Ecto neural progenitor cell (in vitro differentiated cells): ENCODE measurements at places on chromosomes 11 and 22.

GRCh38 chr22:45554040-45554406 lies 51.3 kb downstream of the FBLN1 start:
- no peak for DNase-seq

DNA sequence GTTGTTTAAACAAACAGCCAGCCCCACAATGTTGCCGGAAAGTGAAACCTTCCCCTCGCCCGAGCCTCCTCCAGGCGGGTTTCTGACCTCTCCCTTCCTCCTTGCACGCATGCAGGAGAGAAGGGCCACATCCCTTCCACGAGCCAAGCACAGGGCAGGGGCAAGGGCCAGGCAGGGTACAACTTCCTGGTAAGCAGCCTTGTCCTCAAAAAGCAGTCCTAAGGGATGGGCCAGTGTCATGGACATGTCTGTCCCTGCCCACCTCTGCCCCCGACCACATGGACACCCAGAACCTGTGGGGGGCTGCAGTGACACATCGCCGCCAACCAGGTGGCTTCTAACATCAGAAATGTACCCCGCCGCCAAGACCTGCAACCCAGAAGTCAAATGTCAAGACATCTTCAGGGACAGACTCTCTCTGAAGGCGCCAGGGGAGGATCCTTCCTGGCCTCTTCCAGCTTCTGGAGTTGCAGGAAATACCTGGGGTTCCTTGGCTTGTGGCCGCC lies 145.3 kb downstream of the CRYBB2 start:
- DNase-seq, result no peak

- no peak for DNase-seq
Measured at GRCh38 chr11:57618438-57618837, 21.0 kb downstream of the SERPING1 start.

DNA sequence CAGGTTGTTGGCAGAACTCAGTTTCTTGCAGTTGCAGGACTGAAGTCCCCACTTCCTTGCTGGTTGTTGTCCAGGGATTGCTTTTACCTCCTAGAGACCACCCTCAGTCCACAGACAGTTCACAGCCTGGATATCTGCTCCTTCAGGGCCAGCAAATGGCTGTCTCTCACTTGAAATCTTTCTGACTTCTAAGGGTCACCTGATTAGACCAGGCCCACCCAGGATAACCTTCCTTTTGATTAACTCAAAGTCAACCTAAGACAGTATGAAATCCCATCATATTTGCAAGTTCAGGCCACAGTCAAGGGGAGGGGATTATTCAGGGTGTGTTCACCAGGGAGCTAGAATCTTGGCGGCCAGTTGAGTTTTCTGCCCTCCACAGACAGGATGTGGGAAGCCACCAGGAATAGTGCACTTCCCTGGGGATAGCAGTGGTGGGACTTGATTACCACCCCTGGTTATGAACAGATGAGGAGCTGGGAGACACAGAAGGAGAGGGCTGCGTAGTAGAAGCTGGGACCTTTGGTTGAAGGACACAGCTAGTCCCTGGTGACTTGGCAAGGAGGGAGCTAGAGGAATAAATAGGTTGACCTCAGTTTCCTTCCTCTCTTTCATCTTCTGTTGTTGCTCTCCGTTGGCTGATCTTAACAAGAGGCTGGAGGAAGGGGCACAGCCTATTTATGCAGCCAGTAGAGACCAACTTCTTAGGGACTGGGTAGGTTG lies 33.4 kb downstream of the MIAT start:
- no peak for DNase-seq

GRCh38 chr11:30550022-30550542 lies 36.1 kb downstream of the MPPED2 start:
- DNase-seq, result no peak

DNA sequence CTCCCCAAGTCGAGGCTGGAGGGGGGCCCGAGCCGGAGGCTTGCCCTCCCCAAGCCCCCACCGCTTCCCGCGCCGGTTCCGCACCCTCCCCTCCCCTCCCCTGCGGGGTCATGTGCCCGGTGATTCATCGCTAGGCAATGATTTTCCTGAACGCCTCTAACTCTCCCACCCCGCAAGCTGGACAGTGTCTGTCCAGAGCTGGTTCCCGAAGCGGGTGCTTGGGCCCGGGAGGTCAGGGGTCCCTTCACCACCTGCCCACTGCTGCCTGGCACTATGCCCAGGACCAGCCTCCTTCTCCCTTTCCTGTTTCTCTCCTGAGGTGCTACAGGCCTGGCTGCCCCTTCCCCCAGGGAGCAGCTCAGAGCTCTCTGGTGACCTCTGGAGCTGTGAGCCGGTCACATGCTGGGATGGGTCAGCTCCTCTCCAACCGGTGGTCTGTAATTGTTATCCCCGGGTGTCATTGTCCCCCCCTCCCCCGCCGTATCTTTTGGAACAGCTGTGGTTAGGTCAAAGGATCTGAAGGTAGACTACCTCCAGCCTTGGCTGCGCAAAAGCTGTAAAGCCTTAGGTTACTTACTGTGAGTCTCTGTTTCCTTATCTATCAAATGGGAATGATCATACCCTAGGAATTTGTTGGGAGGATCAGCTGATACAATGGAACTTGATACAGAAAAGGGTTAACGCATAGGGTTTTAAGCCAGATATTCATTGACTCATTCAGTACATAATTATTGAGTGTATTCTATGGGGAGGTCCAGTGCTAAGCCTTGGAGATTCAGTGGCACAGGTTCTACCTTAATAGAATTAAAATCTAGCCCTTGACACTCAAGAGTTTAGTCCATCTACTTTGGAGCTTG lies 753 bp downstream of the STX3 start:
- peak; percentile 73 for DNase-seq
